ENCODE measurements at places on chromosomes 3 and 15. TPM values are rescaled to one million over a fixed set of nuclear protein-coding genes. Genes with fewer than 3 reads are reported as not detected.
A peak's percentile ranks its signal among the peaks of the same experiment; 100 is the strongest.

STAB1 gene
- total RNA-seq: 651 TPM

RRP9 gene
- total RNA-seq: 11.4 TPM

MYH15 gene
- total RNA-seq: 0.03 TPM

CCR9 gene
- total RNA-seq: not detected

SNX4 gene
- total RNA-seq: 32.9 TPM

CRYGS gene
- total RNA-seq: 7.5 TPM

GOLGA6B gene
- total RNA-seq: not detected

SCN11A gene
- 0.93 TPM for total RNA-seq

NAA50 gene
- 74.1 TPM for total RNA-seq

PLSCR1 gene
- total RNA-seq: 193 TPM

GRCh38 chr3:161913786-161914389 is 417.3 kb downstream of the OTOL1 start:
- no peak for DNase-seq

- DNase-seq: no peak
Observed at GRCh38 chr3:54873059-54874010, 54.5 kb downstream of the LRTM1 start.

- no peak for DNase-seq
Observed at GRCh38 chr15:68080783-68081182, 26.7 kb downstream of the PIAS1 start.

DNA sequence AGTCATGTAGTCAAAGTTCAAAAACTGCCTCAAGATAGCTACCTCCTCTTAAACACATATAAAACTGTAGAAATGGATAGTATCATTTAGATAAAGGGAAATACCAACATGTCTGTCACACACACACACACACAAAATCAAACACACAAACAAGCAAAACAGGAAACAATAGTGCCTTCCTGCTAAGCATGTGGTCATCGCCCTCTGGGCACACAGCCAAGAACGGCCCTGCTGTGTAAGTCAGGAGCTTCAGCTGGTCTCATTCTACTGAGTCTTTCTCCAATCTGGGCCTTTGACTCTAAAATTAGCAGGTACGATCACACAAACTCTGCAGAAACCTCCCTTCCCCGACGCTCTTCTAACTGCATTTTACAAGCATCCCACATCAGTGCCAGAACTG is 272.2 kb upstream of the CHRNA7 start:
- DNase-seq: no peak

GRCh38 chr15:46921891-46922290 is 795.4 kb upstream of the SEMA6D start:
- DNase-seq: no peak

GRCh38 chr15:38667890-38668850 is 103.6 kb upstream of the RASGRP1 start:
- no peak for DNase-seq

DNA sequence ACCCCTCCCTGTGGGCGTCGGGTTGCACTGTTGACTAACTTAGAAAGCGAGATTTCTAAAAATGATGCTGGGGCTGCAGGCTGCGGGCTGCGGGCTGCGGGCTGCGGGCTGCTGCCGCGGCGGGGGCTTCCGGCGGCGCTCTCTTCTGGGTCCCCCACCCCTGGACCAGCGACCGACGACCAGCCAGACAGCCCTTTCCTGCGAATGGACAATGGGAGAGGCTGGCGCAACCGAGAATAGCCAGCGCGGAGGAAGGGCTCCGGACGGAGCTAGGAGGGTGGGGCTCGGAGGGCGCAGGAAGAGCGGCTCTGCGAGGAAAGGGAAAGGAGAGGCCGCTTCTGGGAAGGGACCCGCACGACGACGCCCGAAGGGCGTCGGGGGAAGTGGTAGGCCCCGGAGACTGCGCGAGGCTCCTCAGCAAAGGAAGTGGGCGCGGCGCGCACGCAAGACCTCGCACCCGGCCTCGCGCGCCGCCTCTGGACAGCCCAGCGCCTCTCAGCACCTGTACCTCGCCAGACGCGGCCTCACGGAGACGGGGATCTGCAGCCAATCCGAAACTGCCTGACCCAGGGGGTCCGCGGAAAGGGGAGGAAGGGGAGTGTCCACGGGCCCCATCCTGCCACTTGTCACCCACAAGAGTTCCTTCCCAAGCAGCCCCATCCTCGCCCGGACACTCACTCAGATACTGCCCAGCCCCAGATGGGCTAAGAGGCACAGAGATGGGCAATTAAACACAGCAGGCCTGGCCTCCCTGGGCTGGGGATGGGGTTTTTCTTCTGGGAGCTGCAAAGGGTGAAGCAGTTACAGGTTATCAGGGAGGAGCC is 70.7 kb downstream of the SLC12A8 start:
- DNase-seq: peak; percentile 87

DNA sequence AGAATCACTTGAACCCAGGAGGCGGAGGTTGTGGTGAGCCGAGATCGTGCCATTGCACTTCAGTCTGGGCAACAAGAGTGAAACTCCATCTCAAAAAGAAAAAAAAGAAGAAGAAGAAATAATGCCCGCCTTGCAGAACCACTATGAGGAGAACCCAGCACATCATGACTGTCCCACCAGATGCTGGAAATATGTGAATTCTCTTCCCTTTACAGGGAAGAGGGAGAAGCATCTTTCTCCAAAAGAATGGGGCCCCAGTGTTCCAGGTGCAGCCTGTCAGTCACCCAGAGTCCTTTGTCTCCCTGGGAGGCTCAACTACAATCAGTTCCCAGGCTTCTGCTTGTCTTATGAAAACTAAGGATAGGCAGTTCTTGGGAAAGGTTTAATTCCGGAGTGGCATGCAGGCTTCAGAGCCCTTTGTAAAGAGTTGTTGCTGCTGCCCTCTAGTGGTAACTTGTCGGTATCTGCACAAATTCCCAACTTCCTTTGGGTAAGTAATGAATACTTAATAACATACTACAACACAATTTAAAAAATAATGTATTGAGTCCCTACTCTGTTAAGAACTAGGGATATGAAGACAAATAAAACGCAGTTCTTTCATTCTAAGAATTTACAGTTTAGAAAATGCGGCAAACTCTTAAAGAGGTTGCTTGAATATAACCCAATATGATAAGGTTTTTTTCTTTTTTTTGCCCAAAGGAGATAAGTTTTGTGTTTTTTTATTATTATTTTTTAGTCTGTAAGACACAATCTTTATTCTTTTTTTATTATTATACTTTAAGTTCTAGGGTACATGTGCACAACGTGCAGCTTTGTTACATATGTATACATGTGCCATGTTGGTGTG is 18.6 kb upstream of the TICRR start:
- DNase-seq: no peak

DNA sequence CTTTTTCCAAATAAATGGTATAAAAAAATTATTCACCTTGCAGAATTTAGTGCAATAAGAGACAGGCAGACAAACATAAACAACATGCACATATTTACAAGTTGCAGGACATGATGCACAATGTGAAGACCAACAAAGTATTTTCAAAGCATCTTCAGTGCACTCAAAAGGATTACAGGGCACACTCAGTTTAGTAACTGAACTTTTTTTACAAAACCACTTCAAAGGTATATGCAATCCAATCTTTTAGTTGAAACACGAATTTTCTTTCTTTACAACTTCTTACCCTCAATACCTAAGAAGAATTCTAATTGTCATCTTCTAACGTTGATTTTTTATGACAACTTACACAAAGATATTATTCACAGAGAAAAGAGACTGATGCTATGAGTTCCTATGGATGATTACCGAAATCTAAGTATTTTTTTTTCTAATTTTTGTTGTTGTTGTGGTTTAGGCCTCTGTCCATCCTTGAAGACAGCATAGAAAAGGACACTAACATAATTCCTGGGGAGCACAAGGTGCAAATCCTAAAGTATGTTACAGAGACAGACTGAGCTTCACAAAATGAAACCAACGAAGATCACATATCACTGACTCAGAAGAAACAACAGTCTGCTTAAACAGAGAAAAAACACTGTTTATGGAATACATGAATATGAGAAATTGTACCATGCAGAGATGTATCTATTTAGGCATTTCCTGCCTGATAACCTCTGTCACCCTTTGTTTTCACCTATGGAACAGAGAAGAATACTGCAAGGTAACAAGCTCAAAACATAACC is 50.3 kb downstream of the ZMAT3 start:
- DNase-seq: no peak

DNA sequence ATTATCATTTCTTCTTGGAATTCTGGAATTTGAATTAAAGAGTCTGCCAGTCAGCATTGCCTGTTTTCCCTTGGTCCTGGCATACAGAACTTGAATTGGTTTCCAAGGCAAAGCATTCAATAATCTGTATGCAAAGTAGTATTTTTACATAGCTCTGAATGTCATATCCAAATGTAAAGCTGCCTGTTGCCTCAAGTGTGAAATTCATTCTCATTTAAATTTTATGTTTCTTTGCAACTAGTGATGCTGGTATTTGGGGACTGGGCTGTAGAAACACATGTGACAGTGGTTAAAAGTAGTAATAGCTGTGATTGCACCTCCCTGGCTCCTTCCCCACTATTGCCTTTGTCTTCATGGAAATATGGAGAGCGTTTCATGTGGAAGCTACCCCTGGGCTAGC is 743.9 kb upstream of the GOLIM4 start:
- no peak for DNase-seq

DNA sequence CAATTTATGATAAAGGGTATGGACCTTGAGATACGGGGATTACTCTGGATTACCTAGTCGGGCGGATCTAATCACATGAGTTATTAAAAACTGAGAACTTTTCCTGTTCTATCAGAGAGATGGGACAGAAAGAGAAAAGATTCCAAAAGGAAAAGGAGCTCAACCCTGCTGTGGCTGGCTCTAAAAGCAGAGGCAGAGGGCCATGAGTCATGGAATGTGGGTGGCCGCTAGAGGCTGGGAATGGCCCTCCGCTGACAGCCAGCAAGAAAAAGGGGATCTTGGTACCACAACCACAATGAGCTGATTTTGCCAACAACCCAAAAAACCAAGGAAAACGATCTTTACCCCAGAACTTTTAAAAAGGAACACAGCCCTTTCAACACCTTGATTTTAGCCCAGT is 210.0 kb downstream of the MAGI1 start:
- DNase-seq: no peak

DNA sequence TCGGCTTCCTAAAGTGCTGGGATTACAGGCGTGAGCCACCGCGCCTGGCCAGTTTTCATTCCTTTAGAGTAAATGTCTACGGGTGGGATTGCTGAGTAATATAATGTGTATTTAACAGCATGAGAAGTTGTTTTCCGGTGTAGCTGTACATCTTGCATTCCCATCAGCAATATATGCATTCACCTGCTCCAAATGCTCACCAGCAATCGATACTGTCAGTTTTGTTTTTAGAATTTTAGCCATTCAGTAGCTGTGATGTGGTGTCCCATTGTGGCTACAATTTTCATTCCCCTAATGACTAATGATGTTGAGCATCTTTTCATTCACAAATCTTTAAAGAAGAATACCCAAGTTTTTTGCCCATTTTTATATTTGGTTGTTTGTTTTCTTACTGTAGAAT is 134.8 kb upstream of the RGMA start:
- DNase-seq: no peak

DNA sequence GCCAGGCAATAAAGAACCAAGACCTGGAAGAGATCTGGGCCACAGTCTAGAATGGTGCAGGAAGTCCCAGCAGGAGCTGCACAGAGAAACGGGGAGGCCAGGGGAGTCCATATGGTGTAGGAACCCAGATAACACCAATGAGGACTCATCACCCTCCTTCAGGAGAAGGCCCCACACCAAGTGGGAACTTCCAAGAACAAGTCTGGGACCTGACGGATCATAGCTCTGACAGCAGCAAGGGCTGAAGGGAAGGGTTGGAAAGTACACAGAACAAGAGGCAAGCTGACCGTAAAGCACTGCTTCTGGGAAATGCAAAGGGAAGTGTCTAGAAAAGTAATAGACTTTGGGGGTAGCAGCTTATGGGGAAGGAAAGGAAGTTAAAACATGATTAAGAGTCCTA is 34.5 kb downstream of the ANO10 start:
- no peak for DNase-seq

- DNase-seq: no peak
Observed at GRCh38 chr3:154193000-154193615, 71.9 kb downstream of the ARHGEF26 start.

- DNase-seq: peak; percentile 59
Observed at GRCh38 chr15:89652666-89653065, 2.6 kb downstream of the KIF7 start.

GRCh38 chr3:122966045-122966444 is 61.5 kb downstream of the SEMA5B start:
- no peak for DNase-seq

GRCh38 chr3:101119535-101119934 is 126.3 kb upstream of the ABI3BP start:
- DNase-seq: no peak

- no peak for DNase-seq
Observed at GRCh38 chr3:25007974-25008658, 419.9 kb upstream of the RARB start.

GRCh38 chr15:67914537-67915460 is 75.0 kb upstream of the RNU6-1 start:
- DNase-seq: peak; percentile 77

- DNase-seq: no peak
Observed at GRCh38 chr3:63961891-63962290, 49.7 kb upstream of the SCAANT1 start.

DNA sequence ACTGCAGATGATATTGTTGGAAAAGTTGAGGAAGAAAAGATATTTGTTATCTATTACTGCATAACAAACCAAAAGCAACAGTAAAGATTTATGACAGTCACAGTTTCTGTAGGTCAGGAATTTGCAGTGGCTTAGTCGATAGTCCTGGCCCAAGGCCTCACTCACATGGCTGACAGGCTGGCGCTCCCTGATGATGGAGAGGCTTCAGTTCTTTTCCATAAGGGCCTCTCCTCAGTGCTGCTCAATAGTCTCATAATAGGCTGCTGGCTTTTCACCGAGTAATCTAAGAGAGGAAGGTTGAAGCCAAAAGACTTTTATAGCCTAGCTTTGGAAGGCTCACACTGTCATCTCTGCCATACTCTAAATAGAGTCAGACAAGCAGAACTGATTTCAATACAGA is 17.7 kb downstream of the IREB2 start:
- DNase-seq: no peak

- DNase-seq: no peak
Observed at GRCh38 chr3:192906940-192907339, 10.7 kb downstream of the MB21D2 start.

DNA sequence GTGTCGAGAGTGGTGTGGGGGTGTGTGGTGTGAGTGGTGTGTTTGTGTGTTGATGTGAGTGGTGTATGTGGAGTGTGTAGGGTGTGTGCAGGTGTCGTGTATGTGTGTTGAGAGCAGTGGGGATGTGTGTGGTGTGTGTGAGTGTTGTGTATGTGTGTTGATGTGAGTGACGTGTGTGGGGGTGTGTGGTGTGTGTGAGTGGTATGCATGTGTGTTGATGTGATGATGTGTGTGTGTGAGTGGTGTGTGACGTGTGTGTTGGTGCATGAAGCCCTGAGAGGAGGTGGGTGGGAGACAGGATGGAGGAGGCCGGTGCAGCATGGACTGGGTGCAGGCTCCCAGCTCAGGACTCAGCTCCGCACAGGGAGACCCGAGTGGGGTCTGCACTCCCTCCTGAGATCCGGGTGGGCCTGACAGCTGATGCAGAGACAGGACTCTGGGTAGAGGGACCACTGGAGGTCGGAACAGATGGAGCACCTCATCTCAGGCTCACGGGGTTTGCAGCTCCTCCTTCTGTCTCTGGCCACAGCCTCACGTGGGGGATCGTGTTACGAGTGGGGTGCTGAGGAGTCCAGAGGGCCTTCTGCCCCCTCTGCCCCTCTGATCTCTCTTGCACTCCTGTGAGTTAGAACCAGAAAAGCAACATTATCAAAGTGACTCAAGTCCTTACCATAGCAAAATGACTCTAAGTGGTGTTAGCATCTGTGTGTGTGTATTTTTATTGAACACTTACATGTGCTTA is 41.3 kb downstream of the ARNT2 start:
- no peak for DNase-seq
